Mucosa of descending colon (tissue), 3 donors: ENCODE measurements at places on chromosomes 5 and 9. TPM values are rescaled to one million over a fixed set of nuclear protein-coding genes. Genes with fewer than 3 reads are reported as not detected.

The TMEM232 gene
- 1.0 TPM for total RNA-seq

- no peak for DNase-seq
These were observed 76.4 kb downstream of the SNX24 start for GRCh38 chr5:122921826-122922225.

The SUB1 gene
- total RNA-seq, result 156 TPM

DNA sequence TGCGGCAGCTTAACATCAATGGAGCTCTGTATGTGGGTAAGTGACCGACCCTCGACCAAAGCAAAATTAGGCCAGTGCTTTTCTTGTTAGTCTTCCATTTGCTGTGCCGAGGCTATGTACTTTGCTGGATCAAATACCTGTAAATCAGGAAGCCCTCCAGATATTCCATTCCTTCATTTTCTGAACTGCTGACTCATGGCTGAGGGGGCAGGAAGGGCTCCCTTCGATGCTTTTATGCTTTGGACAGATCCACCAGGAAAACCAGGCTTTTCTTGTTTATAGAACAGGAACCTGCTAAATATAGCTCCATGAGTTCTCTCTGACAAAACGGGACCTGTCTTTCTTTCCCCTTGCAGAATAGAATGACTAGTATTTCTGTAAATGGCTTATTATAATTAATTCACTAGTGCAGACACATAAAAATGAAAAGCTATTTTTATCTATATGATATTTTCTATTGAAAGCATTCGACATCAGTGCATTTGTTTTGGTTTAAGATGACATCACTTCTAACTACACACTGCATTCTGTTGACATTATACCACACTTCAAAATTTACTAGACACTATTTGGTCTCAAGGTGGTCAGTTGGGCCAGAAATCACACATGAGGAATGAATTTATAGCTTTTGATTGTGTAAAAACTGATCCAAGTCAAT is 93.3 kb downstream of the LIFR start:
- DNase-seq, result no peak

- no peak for DNase-seq
These were observed 74.3 kb downstream of the SMIM15 start for GRCh38 chr5:61087921-61088320.

DNA sequence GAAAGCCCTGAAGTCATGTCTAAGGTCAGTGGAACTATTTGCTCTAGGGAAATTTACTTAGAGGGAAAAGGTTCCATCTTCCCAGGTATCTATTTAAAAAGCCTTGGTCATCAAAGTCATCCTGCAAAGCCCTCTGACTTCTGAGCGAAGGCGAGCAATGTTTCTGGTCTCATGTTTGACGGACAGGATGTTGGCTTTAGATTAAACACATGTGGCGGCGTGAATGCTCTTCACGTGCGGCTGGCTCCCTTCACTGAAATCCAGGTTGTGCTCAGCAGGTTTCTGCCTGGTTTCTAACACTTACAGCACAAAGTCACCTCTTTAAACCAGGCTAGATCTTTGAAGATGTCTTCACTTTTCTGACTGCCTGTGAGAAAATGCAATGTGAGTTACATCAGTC is 5.7 kb upstream of the ZBTB34 start:
- DNase-seq, result no peak

GRCh38 chr5:150297934-150298595 is 4.6 kb downstream of the ARSI start:
- no peak for DNase-seq

GRCh38 chr5:72020161-72020983 is 86.9 kb upstream of the MAP1B start:
- DNase-seq, result no peak

- DNase-seq, result no peak
These were observed 22.9 kb upstream of the NREP start for GRCh38 chr5:111779922-111780292.

The LSM11 gene
- total RNA-seq, result 9.5 TPM

DNA sequence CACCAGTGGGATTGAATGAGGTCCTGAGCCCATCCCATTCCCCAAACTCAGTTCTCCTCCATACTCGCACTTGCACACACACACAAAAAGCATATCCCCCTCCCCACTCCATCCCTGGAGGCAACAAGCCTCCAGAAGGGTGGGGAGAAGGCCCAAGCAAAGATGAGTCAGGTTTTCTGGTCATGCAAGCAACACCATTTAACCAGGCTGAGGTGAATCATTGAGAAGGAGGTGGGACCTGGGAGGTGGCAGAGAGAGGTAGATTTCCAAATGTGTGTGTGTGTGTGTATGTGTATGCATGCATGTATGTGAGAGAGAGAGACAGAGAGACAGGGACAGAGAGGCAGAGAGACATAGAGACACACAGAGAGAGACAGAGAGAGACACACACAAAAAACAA is 185.2 kb upstream of the TRIM32 start:
- no peak for DNase-seq

GRCh38 chr9:133915534-133916158 is 76.5 kb downstream of the VAV2 start:
- DNase-seq, result no peak

The NPR3 gene
- 24.0 TPM for total RNA-seq

GRCh38 chr9:109989296-109989695 is 209.3 kb downstream of the PALM2AKAP2 start:
- no peak for DNase-seq
